ENCODE measurements at places on chromosomes 5 and 9.

DNA sequence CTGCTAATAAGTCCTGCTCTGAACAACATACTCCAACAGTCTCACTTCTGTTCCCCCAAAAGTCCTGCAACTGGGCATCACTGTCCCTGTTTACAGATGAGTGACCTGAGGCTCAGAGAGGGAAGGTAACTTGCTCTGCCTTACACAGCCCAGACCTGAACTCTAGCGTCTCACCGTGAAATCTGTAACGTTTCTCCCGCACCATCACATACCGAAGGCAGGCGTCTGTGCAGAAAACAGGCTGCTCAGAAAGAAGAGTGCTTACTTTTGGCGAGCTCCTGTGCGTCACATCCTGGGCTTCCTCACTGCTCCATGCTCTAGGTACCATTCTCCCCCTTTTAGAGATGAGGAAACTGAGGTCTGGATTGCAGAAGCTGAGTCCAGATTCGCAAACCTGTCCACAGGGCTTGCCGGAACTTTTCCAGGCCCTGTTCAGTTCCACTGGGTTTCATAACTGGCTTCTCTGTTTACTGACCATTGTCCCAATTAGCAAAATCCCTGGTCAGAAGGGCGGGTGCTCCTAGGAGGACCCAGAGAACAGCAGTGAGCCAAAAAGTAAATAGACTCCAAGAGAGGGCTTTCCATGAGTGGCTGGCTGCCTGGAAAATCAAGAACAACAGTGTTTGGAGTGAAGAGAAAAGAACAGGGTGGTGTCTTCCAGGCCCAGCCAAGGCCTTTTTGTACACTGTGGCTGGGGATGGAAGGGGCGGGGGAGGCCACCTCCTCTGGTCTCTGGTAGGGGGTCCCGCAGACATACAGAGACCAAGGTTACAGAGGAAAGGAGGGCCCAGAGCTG lies 27.1 kb downstream of the GSN start:
- no peak for DNase-seq

DNA sequence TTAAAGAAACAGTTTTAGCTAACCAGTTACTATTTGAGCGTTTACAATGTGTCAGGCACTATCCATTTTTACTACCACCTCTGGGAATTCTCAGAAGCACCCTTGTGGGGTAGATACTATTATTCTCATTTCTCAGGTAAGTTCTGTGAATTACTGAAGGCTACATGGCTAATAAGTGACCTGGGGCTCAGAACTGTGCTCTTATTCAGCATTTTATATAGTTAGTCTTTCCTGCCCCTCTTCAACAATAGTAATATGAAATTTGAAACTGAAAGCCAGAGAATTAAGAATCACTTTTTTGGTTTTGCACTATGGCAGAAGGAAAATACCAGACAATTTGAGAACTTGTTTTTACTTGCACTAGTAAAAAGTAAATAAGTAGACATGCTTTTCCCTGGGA lies 11.8 kb downstream of the ELL2 start:
- no peak for DNase-seq

DNA sequence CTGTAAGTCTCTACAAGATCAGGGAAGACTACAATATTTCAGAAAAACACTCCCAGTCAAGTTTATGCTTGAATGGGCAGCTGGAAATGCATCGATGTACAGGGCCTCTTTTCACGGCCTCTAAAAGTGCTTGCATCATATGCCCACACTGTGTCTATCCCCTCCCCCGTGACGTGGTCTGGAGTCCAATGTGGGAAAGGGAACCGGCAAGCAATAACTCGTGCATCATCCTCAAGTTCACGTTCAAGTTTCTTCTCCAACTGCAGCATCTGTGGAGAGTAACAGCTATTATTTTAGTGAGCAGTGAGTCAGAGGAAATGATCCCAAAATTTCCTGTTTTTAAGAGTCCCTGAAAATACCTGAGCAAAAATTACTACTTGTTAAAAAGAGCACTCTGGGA lies 22.3 kb downstream of the ATPSCKMT start:
- no peak for DNase-seq

- no peak for DNase-seq
Measured at GRCh38 chr5:84131372-84131771, 253.3 kb downstream of the EDIL3 start.

GRCh38 chr5:11385901-11386293 lies 518.3 kb downstream of the CTNND2 start:
- DNase-seq: no peak

- peak; percentile 1 for DNase-seq
Measured at GRCh38 chr5:943201-943917, 50.7 kb downstream of the TRIP13 start.

DNA sequence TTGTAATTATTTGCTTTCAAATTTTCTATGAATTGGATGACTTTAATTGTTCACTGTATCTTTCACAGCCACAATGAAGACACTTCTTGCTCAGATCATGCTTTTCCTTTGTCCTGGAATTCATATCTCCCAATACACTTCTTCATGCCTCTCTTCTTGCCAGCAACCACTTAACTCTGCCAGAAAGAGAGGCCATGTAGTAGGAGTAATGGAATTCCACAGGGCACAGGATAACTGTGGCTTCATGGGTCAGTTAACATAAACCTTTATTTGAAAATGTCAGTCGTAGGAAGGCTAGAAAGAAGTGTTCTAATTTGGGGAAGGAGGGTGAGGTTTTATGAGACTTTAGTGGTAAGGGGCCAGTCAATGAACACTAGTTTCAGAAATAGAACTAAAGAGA lies 190.3 kb downstream of the TMEM167A start:
- no peak for DNase-seq

DNA sequence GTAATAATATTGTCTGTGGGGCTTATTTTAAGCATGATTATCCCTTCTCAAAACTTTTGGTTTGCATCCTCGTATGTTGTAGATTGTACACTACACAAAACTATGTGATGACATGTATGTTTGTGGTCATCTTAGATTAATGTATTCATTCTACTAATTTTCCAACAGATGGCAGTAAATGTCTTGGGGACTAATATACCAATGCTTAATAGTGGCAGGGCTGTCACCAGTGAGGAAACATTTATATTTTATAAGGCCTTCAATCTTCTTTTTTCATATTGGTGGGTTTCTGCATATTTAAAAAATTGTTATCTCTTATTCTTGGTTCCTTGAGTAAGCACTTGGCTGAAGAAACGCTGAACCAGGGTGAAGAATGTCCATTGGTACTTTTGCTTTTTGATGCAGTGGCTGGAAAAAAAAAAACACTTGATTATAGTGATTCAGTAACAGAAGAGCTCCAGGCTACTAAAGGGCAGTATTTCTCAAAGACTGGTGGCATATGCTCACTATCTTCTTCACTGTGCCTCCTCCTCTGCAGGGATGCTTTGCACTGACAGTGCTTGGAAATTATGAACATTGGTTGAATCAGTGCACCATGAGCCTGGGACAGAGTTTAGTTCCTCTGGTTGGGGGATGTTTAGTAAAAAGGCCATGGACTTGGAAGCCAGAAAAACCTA lies 530.3 kb downstream of the RASEF start:
- DNase-seq: no peak

DNA sequence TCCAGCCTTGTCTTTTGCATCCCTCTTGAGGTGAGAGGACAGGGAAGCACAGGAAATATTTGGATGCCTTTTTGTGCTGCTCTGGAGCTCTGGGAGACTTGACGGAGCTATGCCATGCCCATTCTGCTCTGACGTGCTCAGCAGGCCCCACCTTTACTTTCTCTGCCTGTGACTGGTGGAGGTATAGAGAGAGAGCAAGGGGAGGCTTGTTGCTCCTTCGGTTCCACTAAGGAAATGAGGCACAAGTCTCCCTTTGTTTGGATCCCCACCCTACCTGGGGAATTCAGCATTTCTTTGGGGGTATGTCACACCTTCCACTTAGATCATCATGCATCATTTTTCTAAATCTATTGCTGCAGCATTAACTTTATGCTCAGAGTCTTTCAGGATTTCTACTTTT lies 121.8 kb upstream of the CNTLN start:
- DNase-seq: no peak

GRCh38 chr5:157506981-157507780 lies 47.2 kb downstream of the NIPAL4 start:
- no peak for DNase-seq

GRCh38 chr5:22889720-22890119 lies 36.6 kb upstream of the CDH12 start:
- DNase-seq: no peak

- no peak for DNase-seq
Measured at GRCh38 chr5:175493726-175494125, 15.4 kb downstream of the SFXN1 start.

- no peak for DNase-seq
Measured at GRCh38 chr9:76161541-76161940, 232.7 kb downstream of the RFK start.

GRCh38 chr5:149802008-149802680 lies 72.0 kb downstream of the PPARGC1B start:
- no peak for DNase-seq
